ENCODE measurements at places on chromosomes 6 and 20.

GRCh38 chr6:157056275-157056674, 267.0 kb downstream of the TMEM242 start:
- no peak for DNase-seq

GRCh38 chr6:165092881-165093595, 216.4 kb downstream of the C6orf118 start:
- DNase-seq = no peak

DNA sequence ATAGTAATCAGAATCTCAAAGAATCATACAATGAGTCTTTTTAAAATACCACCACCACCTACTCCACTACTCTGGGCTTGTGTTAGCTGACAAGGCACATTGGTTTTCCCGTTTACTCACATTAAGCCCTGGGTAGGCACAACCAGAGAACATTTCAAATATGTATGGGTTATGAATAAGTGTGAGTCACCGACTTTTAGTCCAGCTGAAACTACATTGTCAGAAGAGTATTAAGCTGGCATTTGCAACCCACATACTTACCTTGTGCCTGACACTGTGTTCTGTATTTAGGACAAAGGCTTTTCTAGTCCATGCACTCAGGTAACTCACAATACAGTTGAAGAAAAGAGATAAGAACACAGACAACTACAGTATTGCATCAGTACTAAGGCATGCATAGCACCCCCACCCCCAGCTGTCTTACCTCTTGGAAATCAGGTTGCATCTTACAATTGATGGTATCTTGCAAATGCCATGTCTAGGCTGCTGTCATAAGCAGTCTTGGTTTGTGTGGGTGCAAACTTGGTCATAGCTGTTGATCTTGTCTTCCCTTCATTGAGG, 40.3 kb upstream of the AHI1 start:
- no peak for DNase-seq

- DNase-seq = no peak
Observed at GRCh38 chr20:45051204-45052060, 49.5 kb downstream of the KCNS1 start.

DNA sequence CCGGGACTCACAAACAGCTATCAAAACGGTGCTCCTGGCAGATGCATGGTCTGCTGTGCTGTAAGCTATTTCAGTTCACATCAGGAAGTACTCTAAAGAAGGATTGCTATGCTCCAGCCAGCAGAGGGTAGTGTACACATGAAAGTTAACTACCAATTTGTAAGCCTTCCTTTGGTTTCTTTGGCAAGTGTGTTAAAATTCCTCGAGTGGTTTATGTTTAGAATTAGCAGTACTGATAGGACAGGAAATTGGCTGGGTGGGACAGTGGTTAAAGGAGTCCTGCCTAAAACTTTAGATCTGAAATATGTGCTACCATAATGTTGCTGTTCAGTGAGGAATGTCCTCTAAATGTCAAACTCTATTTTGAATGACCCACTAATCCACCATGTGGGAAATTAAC, 47.4 kb downstream of the TRMT11 start:
- no peak for DNase-seq

DNA sequence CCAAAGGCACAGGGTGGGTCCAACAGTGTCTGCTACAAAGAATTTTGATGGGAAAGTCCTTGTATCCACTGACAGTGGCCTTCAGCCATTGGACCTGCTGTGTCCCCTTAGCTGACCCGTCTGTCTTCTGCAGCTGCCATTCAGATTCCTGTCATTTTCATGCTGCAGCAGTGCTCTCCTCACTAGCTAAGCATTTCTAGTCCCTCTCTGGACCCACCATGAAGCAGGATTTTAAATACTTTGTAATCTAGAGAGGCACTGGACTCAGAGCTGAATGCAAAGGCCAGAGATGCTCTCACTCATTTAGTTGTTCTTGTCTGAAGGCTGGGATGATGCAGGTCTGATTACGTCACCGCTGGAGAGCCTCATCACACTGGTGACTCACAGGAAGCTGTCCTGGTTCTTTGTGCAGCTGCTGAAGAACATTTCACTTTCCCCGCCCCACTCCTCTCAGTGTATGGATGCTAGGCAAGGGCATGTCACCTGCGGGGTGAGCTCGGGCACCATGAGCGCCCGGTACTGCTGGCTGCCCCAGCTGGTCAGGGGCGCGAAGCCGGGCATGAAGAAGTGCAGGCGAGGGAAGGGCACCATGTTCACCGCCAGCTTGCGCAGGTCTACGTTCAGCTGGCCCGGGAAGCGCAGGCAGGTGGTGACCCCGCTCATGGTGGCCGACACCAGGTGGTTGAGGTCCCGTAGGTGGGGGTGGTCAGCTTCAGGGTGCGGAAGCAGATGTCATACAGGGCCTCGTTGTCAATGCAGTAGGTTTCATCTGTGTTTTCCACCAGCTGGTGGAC, 19.4 kb upstream of the TUBB2A start:
- no peak for DNase-seq

DNA sequence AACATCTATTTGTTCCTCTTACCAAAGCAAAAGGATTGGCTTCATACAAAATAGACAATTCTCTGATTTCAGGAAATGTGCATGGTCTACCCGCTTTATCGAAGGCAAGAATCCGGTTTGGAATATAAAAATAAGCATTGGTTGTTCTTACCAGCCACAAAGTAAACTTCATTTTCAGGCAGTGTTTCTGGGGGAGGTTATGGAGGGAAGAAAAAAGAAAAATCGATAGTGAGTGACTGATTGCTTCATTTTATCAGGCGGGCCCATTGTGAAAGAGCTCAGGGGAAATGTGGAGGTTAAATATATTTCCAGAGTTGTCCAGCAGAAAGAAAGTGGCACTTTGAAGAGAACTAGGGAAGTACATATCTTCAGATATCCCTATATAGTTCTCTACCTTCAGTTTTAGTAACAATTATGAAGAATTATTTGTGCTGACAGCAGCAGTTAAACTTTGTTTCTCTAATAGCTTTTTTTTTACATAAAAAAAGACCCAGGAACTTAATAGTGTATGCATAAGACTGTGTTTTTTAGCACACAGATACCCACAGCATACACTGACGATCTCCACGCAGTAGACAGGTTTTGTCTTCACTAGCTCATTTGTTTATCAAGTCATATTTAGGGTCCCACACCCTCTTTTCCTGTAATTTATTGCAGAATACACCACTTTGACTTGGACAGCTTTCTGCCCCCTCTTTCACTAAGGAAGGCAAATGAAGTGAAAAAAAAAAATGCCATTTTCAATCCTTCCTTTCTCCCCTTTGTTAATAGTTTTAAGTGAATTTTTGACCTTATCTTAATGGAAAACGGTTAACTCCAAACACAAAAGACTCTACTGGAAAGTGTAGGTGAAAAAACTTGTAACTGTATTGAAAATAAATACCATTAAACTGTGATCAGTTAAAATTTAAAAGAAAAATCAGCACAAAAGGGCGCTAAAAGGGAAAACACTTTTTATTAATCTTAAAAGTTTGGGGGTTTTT, 2.9 kb downstream of the POU3F2 start:
- no peak for DNase-seq

DNA sequence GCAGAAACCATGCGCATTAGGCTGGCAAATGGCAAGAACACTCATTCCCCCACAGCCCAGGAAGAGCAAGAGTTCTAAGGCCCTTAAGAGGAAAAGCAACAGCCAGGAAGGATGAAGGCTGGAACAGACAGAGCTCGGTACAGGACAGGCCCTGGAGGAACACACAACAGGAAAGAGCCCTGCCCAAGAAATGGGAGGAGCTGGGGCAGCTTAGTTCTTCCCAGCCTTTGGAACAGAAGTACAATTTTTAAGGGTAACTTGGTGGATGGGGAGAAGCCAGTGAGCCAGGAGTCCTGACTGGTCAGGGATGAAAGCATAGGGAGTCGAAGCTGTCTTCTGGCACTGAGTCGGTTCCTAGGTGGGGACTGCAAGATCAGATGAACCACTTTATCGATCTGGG, 32.4 kb downstream of the OR2B2 start:
- no peak for DNase-seq

GRCh38 chr6:83849610-83850009, 3.5 kb upstream of the RIPPLY2 start:
- DNase-seq = no peak

DNA sequence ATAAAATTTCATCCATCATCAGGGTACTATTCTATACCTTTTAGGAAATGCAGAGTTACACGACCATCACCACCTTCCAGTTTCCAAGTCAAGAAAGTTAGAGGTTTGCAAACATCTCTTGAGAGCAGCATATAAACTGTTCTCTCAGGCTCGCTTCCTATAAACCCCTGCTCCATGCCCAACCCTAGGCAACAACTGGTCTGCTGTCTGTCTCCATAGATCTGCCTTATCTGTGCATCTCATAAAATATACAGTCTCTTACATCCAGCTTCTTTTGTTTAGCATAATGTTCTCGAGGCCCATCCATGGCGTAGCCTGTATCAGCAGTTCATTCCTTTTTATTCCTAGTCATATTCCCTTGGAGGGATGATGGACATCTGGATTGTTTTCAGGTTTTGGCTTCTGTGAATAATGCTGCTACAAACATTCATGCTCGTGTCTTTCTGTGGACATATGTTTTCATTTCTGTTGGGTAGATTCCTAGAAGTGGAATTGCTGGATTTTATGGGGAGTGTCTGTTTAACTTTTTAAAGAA, 6.1 kb downstream of the PTPRT start:
- DNase-seq = no peak

GRCh38 chr6:159627939-159628338, 65.1 kb downstream of the SOD2 start:
- no peak for DNase-seq

DNA sequence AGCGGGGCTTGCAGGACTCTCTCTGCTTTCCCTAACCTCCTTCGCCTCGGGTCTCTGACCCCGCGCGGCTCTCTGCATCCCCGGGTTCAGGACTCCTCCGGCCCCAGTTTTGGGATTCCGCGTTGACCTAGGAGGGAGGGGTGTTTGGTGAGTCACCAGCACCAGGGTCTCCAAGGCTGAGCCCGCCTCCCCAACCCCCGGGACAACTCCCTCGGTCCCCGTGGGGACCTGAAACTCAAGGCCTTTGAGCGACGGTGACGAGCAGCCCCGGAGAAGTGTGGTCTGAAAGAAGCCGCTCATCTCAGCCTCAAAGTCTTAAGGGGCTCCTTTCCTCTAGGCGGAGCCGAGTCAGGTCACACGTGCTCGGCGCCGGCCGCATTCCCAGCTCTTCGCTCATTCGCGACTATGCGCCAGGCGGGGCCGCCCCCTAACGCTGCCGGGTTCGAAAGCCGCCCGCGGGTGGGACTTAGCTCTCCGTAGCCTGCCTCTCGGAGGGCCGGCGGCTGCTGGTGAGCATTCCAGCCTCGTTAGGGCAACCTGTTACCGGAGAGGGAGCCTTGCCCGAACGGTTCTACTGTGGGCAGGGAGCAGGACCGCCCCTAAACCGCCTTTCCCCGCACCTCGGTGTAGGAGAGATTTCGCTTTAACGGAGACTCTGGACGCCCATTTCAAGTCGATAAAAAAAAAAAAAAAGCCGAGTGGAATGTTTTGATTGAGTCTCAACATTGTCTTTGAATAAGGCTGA, 3.0 kb upstream of the PRDM13 start:
- no peak for DNase-seq

DNA sequence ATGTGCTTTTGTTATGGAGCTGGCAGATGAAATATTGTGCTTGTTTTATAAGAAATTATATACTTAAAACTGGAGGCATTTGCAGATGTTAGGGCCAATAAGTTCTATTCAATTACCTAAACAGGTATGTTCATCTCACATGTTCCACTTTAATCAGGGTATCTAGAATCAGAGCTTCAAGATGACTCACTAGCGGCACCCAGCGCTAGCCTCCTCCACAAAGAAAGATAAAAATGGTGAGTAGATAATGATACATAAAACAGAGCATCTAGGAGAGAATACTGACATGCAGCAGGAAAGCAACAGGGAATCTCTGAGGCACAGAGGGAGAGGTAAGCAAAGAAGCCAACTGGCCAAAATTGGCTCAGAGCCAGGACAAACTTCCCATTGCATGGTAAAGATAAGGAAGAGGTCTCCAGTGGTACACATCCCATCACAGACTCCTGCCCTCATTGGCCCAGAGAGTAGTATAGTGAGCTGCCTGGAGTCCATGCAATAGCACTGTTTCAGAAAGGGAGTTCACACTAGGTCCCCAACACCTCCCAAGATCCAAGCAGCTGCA, 200.7 kb upstream of the SPTLC3 start:
- DNase-seq = no peak

DNA sequence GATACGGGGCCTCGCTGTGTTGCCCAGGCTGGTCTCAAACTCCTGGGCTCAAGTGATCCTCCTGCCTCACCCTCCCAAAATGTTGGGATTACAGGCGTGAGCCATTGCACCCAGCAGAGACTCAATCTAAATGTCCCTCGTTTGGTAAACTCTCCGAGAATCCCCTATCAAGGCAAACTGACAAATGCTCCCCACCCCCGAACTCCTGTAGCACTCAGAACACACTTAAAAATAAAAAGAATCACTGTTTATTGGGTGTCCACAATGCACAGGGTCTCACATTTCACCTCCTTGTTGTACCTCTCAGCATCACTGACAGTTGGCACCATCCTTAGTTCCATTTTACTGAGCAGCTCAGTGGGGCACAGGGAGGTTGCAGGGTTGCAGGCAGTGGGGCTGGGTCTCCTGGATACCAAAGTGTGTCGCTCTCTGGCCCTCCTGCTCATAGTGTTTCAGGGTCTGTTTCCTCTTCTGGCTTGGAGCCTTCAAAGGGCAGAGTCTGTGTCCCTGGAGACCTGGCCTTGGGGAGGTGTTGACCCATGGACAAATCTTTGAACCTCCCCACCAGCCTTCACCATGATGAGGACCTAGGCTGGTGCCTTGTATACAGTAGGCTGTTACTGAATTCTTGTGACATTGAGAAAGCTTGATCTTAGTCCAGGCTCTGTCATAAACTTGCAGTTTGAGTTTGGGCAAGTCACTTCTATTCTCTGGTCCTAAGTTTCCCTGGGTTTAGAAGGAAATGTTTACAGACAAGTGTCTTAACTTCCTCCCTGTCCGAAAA, 8.5 kb upstream of the SRC start:
- no peak for DNase-seq

- no peak for DNase-seq
Observed at GRCh38 chr6:28296520-28297060, 15.2 kb downstream of the PGBD1 start.

DNA sequence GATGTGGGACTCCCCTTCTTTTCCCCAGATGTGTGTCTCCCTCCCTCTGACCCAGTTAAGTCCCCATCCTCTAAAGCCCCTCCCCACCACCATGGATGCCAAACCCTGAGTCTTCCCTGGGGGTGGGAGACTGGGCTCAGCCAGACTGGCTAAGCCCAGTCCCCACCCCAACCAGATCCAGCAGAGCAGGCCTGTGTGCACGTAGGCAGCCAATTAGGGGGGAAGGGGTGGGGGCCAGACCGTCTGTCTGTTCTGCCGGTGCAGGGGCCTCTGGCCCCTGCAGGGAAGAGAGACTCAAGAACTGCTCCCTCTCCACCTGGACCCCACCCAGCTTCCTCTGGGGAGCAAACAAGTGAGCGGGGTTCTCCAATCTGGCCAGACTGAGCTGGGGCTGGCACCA, 605 bp downstream of the COX4I2 start:
- no peak for DNase-seq

GRCh38 chr20:23050847-23051627, 1.6 kb upstream of the THBD start:
- DNase-seq = no peak

GRCh38 chr20:46400253-46400652, 6.2 kb downstream of the ELMO2 start:
- no peak for DNase-seq

GRCh38 chr20:3109350-3110302, 25.1 kb upstream of the AVP start:
- no peak for DNase-seq

GRCh38 chr6:158718461-158719046, 68.7 kb downstream of the SYTL3 start:
- DNase-seq = no peak

GRCh38 chr6:17497535-17498095, 102.5 kb upstream of the FAM8A1 start:
- DNase-seq = no peak

GRCh38 chr20:35063168-35063567, 29.4 kb downstream of the TRPC4AP start:
- DNase-seq = no peak

Data from stimulated activated CD8-positive, alpha-beta memory T cell treated with anti-CD3 and anti-CD28 coated beads, Interleukin-7, amount 100 ng/mL, for 1 hour (primary cell).